RPMI7951 (cell line): ENCODE measurements at places on chromosomes 16 and 17. TPM values are rescaled to one million over a fixed set of nuclear protein-coding genes. Genes with fewer than 3 reads are reported as not detected.

The SLC5A10 gene
- not detected in 2 replicates for total RNA-seq

The SMIM36 gene
- total RNA-seq, result not detected in 2 replicates

The KRT16 gene
- total RNA-seq, result 0.72 and 0.88 TPM in 2 replicates

The ETV4 gene
- total RNA-seq, result 44.2 and 46.9 TPM in 2 replicates

The CTRB1 gene
- not detected in 2 replicates for total RNA-seq

The ABCA10 gene
- 0.12 TPM in 1 of 2 replicates, not detected in the other for total RNA-seq

The MYH10 gene
- total RNA-seq, result 18.8 and 21.9 TPM in 2 replicates

The ZNF771 gene
- 8.1 and 10.9 TPM in 2 replicates for total RNA-seq

The TMEM11 gene
- 22.9 and 26.1 TPM in 2 replicates for total RNA-seq

The CCDC40 gene
- total RNA-seq, result 1.3 and 1.6 TPM in 2 replicates

The RNF43 gene
- 0.12 TPM in 1 of 2 replicates, not detected in the other for total RNA-seq

The ABCC12 gene
- total RNA-seq, result 0.29 and 0.48 TPM in 2 replicates

The TMEM100 gene
- 1.7 and 2.1 TPM in 2 replicates for total RNA-seq

The TERB1 gene
- total RNA-seq, result not detected in 2 replicates

The CX3CL1 gene
- 0.36 and 1.3 TPM in 2 replicates for total RNA-seq

The SP2 gene
- 0.98 and 1.6 TPM in 2 replicates for total RNA-seq

The CCDC200 gene
- not detected in 2 replicates for total RNA-seq

The WNT3 gene
- 0.20 and 0.96 TPM in 2 replicates for total RNA-seq

The GPR142 gene
- total RNA-seq, result not detected in 2 replicates

The PIPOX gene
- 10.0 and 11.7 TPM in 2 replicates for total RNA-seq

The NPIPB6 gene
- total RNA-seq, result 0.24 and 0.29 TPM in 2 replicates

The KREMEN2 gene
- total RNA-seq, result 0.24 and 0.49 TPM in 2 replicates

The KIF19 gene
- total RNA-seq, result not detected in 2 replicates

The SCNN1G gene
- not detected in 2 replicates for total RNA-seq

The VTN gene
- total RNA-seq, result 0.10 and 0.60 TPM in 2 replicates

The CDR2L gene
- total RNA-seq, result 8.4 and 8.9 TPM in 2 replicates

The ZNF48 gene
- 3.4 and 5.2 TPM in 2 replicates for total RNA-seq

The CCNF gene
- total RNA-seq, result 37.4 and 38.3 TPM in 2 replicates

The LHX1 gene
- 0.96 and 1.6 TPM in 2 replicates for total RNA-seq

The PRKCA gene
- total RNA-seq, result 11.9 and 12.3 TPM in 2 replicates

The ZG16 gene
- total RNA-seq, result not detected in 2 replicates

The SLC25A10 gene
- total RNA-seq, result 45.9 and 53.0 TPM in 2 replicates

The PTGES3L gene
- 2.0 and 2.3 TPM in 2 replicates for total RNA-seq

The TMEM98 gene
- 36.9 and 52.5 TPM in 2 replicates for total RNA-seq

The CRHR1 gene
- not detected in 2 replicates for total RNA-seq

The CCL17 gene
- total RNA-seq, result not detected in 2 replicates

The TNFSF13 gene
- total RNA-seq, result 0.10 and 0.60 TPM in 2 replicates

The CD68 gene
- total RNA-seq, result 35.3 and 44.1 TPM in 2 replicates

The KRT9 gene
- total RNA-seq, result not detected in 2 replicates

The PRR35 gene
- not detected in 2 replicates for total RNA-seq

The TOP3A gene
- total RNA-seq, result 22.7 and 27.7 TPM in 2 replicates

The SLFN12L gene
- total RNA-seq, result 0.20 TPM in 1 of 2 replicates, not detected in the other

The RASL10B gene
- total RNA-seq, result 1.1 and 1.6 TPM in 2 replicates

The KRTAP9-7 gene
- total RNA-seq, result not detected in 2 replicates

The SOCS1 gene
- total RNA-seq, result 17.1 and 21.2 TPM in 2 replicates

The TBC1D3 gene
- total RNA-seq, result not detected in 2 replicates

The GPR139 gene
- total RNA-seq, result not detected in 2 replicates

The CDYL2 gene
- under 0.01 and 1.6 TPM in 2 replicates for total RNA-seq

The IRF8 gene
- total RNA-seq, result not detected in 2 replicates

The ADAP2 gene
- total RNA-seq, result 0.20 TPM in 1 of 2 replicates, not detected in the other

The NUP85 gene
- 58.0 and 62.7 TPM in 2 replicates for total RNA-seq

The ZNF319 gene
- total RNA-seq, result 1.1 and 1.3 TPM in 2 replicates

The GRB7 gene
- not detected in 2 replicates for total RNA-seq

The AOC2 gene
- 0.10 and 0.36 TPM in 2 replicates for total RNA-seq

The ZNF213 gene
- total RNA-seq, result 1.6 and 2.0 TPM in 2 replicates

The EPOP gene
- total RNA-seq, result 1.7 and 1.8 TPM in 2 replicates
